ENCODE measurements at places on chromosomes 16 and 17. TPM values are rescaled to one million over a fixed set of nuclear protein-coding genes. Genes with fewer than 3 reads are reported as not detected.

DNA sequence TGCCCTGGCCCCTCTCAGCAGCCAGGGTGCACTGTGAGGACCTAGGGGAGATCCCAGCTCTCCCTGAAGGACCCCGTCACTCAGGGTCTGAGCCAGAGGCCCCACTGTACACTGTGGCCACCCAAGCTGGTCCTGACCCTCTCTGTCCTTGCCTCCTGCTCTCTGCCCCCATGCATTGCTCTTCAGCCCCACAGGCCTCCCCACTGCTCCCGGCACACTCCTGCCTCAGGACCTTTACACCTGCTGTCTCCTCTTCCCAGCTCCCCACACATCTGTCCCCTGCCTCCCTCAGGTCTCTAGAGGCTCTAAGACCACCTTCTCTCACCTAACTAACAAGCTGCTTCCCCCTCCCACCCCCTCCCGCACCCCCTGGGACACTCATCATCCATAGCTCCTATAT, 12.9 kb upstream of the RAI1 start:
- H3K27me3 ChIP-seq: peaks cover 19% of the 10 kb centered on the region
- no peaks in the 10 kb centered on the region for H3K36me3 ChIP-seq
- H3K4me3 ChIP-seq: no peak overlapping the region
- H3K27ac ChIP-seq: no peak overlapping the region
- no peak for DNase-seq
- peaks cover 30% of the 10 kb centered on the region for H3K4me1 ChIP-seq

DNA sequence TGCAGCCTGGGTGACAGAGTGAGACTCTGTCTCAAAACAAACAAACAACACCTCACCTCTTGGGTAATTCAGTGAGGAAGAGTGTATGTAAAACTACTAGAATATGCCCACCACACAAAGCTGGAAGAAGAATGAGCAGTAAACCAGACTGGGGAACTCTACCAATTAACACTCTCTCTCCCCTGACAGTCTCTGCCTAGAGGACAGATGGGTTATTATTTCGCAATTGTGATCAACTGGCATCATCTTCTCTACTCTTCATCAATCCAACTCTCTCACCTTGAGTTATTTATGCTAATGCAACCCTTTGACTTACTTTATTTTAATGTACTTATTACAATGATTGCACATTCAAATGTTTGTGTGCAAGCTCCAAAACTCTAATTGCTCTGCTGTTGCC, 205.6 kb downstream of the XYLT1 start:
- H3K27me3 ChIP-seq: no peaks in the 10 kb centered on the region
- no peak overlapping the region for H3K4me3 ChIP-seq
- no peaks in the 10 kb centered on the region for H3K36me3 ChIP-seq
- DNase-seq: no peak
- no peak overlapping the region for H3K27ac ChIP-seq

PRCD gene
- total RNA-seq: 4.5 TPM

AMDHD2 gene
- total RNA-seq: 60.1 TPM

GRCh38 chr16:28003021-28003865, 60.3 kb downstream of the GSG1L start:
- no peaks in the 10 kb centered on the region for H3K27me3 ChIP-seq
- no peak overlapping the region for H3K27ac ChIP-seq
- no peak overlapping the region for H3K4me3 ChIP-seq
- H3K4me1 ChIP-seq: no peaks in the 10 kb centered on the region
- no peaks in the 10 kb centered on the region for H3K36me3 ChIP-seq
- no peak for DNase-seq

- H3K36me3 ChIP-seq: peaks cover 9% of the 10 kb centered on the region
- H3K4me3 ChIP-seq: no peak overlapping the region
- H3K4me1 ChIP-seq: peaks cover 5% of the 10 kb centered on the region
- H3K27me3 ChIP-seq: no peaks in the 10 kb centered on the region
- no peak for DNase-seq
- H3K27ac ChIP-seq: no peak overlapping the region
Observed at GRCh38 chr16:72536723-72537435, 364.9 kb upstream of the PMFBP1 start.

ABCC11 gene
- not detected for total RNA-seq

GRCh38 chr17:9144502-9145249, 123.4 kb downstream of the NTN1 start:
- no peak overlapping the region for H3K27ac ChIP-seq
- H3K27me3 ChIP-seq: no peaks in the 10 kb centered on the region
- H3K36me3 ChIP-seq: no peaks in the 10 kb centered on the region

- H3K36me3 ChIP-seq: peaks cover 36% of the 10 kb centered on the region
- H3K4me3 ChIP-seq: no peak overlapping the region
- no peaks in the 10 kb centered on the region for H3K27me3 ChIP-seq
- H3K27ac ChIP-seq: no peak overlapping the region
Observed at GRCh38 chr17:43106552-43106951, 18.6 kb downstream of the BRCA1 start.

CCDC40 gene
- total RNA-seq: 15.2 TPM

- DNase-seq: no peak
- peaks cover 3% of the 10 kb centered on the region for H3K4me1 ChIP-seq
- H3K36me3 ChIP-seq: peaks cover 12% of the 10 kb centered on the region
- no peak overlapping the region for H3K27ac ChIP-seq
Observed at GRCh38 chr17:65509032-65509431, 52.4 kb downstream of the AXIN2 start.

DNA sequence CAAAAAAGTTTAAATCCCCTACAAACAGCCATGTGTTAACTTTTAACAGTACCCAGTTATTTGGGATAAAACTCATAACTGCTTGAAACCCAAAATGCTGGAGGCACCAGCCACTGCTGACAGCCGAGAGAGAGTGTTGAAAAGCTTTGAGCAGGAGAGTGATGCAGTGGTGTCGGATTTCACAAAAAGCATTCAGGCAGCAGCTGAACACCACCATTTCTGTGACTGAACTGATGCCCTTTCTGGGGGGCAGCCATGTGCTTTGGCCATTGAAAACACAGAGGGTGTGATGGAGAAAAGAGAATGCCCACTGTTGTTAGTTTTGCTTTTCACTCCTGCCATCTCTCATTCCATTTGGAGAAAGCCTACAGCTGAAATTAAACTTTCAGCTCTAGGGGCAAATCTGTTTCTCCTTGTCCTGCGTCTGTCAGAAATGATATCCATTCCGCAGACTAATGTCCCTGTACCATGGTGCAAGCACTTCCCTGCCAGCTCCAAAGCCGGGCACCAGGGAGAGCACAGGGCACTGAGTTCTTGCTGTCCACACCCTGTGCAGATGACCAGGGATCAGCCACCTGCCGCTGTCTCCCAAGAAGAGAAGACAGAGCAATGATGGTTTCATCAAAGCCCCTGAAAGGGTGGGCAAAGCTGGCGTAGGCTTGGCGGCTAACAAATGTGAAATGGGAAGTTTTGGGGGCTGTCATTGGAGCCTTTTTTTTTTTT, 16.6 kb upstream of the MLYCD start:
- H3K4me1 ChIP-seq: peaks cover 18% of the 10 kb centered on the region
- H3K36me3 ChIP-seq: no peaks in the 10 kb centered on the region
- H3K4me3 ChIP-seq: no peak overlapping the region
- H3K27ac ChIP-seq: no peak overlapping the region

- no peak overlapping the region for H3K4me3 ChIP-seq
- H3K4me1 ChIP-seq: peaks cover 17% of the 10 kb centered on the region
- DNase-seq: no peak
- H3K27ac ChIP-seq: peak overlapping the region; percentile 45
- peaks cover 12% of the 10 kb centered on the region for H3K36me3 ChIP-seq
- no peaks in the 10 kb centered on the region for H3K27me3 ChIP-seq
Observed at GRCh38 chr17:81556175-81556691, 4.1 kb upstream of the FAAP100 start.

- no peaks in the 10 kb centered on the region for H3K27me3 ChIP-seq
- no peaks in the 10 kb centered on the region for H3K4me1 ChIP-seq
- DNase-seq: no peak
- H3K36me3 ChIP-seq: peaks cover 3% of the 10 kb centered on the region
Observed at GRCh38 chr16:27579087-27579980, 29.4 kb downstream of the KATNIP start.

TBX21 gene
- total RNA-seq: 0.18 TPM

GRCh38 chr17:66123163-66123562, 68.8 kb downstream of the CEP112 start:
- H3K27ac ChIP-seq: no peak overlapping the region
- no peaks in the 10 kb centered on the region for H3K27me3 ChIP-seq
- no peak overlapping the region for H3K4me3 ChIP-seq

- no peak for DNase-seq
- H3K27ac ChIP-seq: no peak overlapping the region
- H3K4me1 ChIP-seq: no peaks in the 10 kb centered on the region
- H3K27me3 ChIP-seq: no peaks in the 10 kb centered on the region
- no peaks in the 10 kb centered on the region for H3K36me3 ChIP-seq
Observed at GRCh38 chr16:14335297-14335696, 264.2 kb downstream of the MRTFB start.

- no peaks in the 10 kb centered on the region for H3K27me3 ChIP-seq
- H3K4me3 ChIP-seq: no peak overlapping the region
- no peaks in the 10 kb centered on the region for H3K4me1 ChIP-seq
- no peaks in the 10 kb centered on the region for H3K36me3 ChIP-seq
Observed at GRCh38 chr16:57341441-57342303, 16.9 kb upstream of the CCL22 start.

DNA sequence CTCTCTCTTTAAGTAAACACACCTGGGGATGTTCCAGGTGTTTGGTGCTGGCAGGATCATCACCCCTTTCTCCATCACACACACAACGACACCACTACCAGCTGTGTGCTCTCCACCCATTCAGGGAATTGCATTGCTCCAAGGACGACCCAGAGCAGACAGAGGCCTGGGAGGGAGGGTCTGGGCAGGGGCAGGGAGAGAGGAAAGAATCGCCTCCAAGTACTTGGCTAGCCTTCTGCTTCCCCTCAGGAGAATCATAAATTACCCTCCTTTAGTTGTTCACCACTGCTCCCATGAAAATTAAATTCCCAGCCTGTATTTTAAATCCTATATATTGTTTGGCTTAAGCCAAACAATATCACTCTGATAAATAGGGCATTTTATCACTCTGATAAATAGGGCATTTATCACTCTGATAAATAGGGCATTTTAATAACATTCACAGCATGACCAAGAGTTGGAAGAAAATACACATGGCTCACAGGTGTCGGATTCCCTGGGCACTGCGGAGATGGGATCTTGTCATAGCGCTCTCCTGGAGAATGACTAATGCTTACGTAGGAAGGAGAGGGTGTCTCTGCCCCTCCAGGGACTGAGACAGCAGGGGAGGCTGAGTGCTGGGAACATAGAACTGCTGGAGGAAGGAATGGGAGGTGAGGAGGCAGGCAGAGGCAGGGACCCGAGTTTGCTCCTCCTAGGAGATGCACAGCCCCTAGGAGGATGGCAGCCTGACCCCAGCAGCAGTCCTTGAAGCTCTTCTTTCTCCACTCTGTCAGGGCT, 673.6 kb downstream of the HS3ST4 start:
- H3K27me3 ChIP-seq: no peaks in the 10 kb centered on the region
- no peaks in the 10 kb centered on the region for H3K36me3 ChIP-seq
- no peak overlapping the region for H3K27ac ChIP-seq
- peaks cover 14% of the 10 kb centered on the region for H3K4me1 ChIP-seq
- H3K4me3 ChIP-seq: no peak overlapping the region
- DNase-seq: no peak

- H3K36me3 ChIP-seq: no peaks in the 10 kb centered on the region
- no peak overlapping the region for H3K4me3 ChIP-seq
- H3K27ac ChIP-seq: no peak overlapping the region
- peaks cover 4% of the 10 kb centered on the region for H3K27me3 ChIP-seq
- peaks cover 6% of the 10 kb centered on the region for H3K4me1 ChIP-seq
Observed at GRCh38 chr17:59406808-59407381, 75.4 kb downstream of the YPEL2 start.

- H3K4me1 ChIP-seq: peaks cover 21% of the 10 kb centered on the region
- no peaks in the 10 kb centered on the region for H3K27me3 ChIP-seq
- H3K27ac ChIP-seq: peak overlapping the region; percentile 1
- DNase-seq: no peak
- H3K36me3 ChIP-seq: peaks cover 10% of the 10 kb centered on the region
Observed at GRCh38 chr17:67601897-67602296, 115.8 kb upstream of the NOL11 start.

GRCh38 chr16:57945740-57946138, 25.2 kb downstream of the CNGB1 start:
- H3K27ac ChIP-seq: no peak overlapping the region
- no peak overlapping the region for H3K4me3 ChIP-seq
- peaks cover 6% of the 10 kb centered on the region for H3K4me1 ChIP-seq
- no peak for DNase-seq

DNA sequence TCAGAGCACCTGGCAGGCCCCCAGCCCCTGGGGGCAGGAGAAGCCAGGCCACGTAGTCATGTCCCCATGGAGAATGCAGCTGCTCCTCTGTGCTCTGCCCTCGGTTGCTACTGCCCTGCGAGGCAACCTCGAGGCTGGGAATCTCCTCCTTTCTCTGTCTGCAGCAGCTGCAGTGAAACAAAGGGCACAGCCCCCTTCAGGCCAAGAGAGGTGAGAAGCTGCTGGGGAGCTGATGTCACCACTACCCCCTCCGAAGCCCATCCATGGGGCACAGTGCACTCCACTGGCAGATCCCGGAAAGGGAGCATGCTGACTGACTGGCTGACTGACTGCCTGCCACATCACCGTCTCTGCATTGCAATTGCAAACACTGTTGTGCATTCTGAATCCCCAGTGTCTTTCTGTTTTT, 103.7 kb downstream of the GRIN2A start:
- peaks cover 14% of the 10 kb centered on the region for H3K27me3 ChIP-seq
- peaks cover 2% of the 10 kb centered on the region for H3K36me3 ChIP-seq
- H3K27ac ChIP-seq: no peak overlapping the region
- H3K4me1 ChIP-seq: peaks cover 17% of the 10 kb centered on the region
- H3K4me3 ChIP-seq: no peak overlapping the region

KRTAP1-1 gene
- not detected for total RNA-seq

DNA sequence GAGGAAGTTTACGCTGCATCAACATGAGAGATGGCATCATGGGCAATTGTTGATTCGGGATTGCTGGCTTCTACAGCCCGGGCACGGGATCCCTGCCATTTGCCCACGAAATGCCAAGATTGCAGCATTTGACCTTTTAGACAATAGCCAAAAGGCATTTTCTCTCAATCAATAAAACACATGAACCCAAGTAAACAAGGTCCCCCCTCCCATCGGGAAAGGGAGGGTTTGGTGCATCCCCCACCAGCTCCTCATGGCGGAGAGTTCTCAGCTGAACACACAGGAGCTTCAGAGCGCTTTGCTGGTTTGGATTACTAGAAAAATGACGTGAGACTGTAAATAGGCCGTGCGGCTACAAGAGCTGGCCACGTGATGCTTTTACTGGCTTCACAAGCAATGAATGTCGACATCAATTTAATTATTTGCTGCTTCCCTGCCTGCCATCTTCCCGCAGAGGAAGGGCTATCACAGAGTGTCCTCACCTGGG, 147.6 kb downstream of the C16orf95 start:
- H3K27me3 ChIP-seq: no peaks in the 10 kb centered on the region
- no peak overlapping the region for H3K4me3 ChIP-seq
- H3K27ac ChIP-seq: no peak overlapping the region

GRCh38 chr16:12798846-12799245, 4.8 kb downstream of the CPPED1 start:
- H3K36me3 ChIP-seq: no peaks in the 10 kb centered on the region
- peaks cover 21% of the 10 kb centered on the region for H3K4me1 ChIP-seq
- DNase-seq: no peak
- no peak overlapping the region for H3K4me3 ChIP-seq
- no peak overlapping the region for H3K27ac ChIP-seq
- H3K27me3 ChIP-seq: peaks cover 4% of the 10 kb centered on the region

Measured in WTC11 (cell line).